ENCODE measurements at places on chromosomes 5 and 9.

DNA sequence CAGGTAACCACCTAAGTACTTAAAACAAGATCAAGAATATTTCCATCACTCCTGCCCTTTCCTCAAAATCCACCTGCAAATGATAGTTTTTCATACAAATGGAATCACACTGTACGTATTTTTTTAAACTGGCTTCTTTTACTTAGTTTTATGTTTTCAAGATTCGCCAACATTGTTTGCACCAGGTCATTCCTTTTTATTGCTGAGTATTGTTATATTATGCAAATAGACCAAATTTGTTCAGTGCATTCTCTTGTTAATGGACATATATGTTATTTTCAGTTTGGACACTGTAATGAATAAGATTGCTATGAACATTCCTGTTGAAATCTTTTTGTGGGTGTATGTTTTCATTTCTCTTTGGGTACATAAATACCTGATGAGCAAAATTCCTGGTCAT is 8.3 kb upstream of the ANKRD31 start:
- DNase-seq: no peak

DNA sequence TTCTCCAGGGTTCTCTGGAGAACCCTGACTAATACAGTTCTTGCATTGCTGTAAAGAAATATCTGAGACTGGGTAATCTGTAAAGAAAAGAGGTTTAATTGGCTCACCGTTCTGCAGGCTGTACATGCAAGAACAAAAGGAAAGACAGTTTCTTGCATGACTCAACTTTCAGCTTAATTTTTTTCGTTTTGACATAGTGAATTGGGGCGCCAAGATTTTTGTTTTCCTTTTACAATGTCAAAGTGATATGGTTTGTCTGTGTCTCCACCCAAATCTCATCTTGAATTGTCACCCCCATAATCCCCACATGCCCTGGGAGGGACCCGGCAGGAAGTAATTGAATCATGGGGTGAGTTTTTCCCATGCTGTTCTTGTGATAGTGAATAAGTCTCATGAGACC is 11.8 kb upstream of the CRHBP start:
- no peak for DNase-seq

DNA sequence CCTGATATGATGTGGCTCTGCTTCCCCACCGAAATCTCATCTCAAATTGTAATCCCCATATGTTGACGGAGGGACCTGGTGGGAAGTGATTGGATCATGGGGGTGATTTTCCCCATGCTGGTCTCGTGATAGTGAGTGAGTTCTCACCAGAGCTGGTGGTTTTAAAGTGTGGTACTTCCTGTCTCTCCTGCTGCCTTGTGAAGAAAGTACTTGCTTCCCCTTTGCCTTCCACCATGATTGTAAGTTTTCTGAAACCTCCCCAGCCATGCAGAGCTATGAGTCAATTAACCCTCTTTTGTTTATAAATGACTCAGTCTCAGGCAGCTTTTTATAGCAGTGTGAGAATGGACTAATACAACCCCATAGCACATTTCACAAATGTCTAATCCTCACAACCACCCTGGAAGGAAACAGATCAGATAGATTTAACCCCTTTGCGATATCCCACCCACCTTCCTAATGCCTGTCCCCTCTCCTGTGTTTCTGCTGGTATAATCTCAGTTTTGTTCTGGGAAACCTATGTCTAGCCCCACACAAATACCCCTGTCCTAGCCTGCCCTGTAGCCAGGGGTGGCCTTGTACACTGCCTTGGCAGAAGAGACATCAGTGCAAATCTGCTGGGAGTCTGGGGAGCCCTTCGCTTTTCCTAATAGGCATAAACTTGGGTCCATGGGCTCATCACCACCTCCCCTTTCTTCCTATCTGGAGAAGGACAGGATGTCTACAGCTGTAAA is 157.0 kb upstream of the RAI14 start:
- no peak for DNase-seq

DNA sequence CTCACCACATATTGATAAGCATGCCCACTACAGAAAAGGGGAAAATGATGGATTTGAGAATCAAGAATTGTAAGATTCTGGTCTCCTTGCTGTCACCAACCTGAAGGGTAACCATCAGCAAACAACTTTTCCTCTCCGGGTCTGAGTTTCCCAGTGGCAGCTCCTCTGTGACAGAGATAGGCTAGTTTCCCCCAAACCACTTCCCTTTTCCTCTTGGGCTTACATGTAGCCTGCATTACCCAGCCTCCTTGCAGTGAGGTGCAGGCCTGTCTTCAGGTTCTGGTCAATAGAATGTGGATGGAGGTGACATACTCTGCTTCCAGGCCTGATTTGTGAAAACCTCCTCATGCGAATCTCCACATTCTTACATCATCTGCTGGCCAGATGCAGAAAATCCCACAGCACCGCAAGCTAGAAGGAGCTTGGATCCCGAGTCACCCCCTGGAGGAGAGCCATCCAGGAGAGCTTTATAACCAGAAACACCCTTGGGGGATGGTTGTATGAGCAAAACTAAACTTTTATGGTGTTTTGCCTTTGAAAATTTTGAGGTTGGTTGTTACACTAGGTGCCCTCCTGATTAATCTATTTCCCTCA is 206.1 kb downstream of the RGS3 start:
- no peak for DNase-seq

DNA sequence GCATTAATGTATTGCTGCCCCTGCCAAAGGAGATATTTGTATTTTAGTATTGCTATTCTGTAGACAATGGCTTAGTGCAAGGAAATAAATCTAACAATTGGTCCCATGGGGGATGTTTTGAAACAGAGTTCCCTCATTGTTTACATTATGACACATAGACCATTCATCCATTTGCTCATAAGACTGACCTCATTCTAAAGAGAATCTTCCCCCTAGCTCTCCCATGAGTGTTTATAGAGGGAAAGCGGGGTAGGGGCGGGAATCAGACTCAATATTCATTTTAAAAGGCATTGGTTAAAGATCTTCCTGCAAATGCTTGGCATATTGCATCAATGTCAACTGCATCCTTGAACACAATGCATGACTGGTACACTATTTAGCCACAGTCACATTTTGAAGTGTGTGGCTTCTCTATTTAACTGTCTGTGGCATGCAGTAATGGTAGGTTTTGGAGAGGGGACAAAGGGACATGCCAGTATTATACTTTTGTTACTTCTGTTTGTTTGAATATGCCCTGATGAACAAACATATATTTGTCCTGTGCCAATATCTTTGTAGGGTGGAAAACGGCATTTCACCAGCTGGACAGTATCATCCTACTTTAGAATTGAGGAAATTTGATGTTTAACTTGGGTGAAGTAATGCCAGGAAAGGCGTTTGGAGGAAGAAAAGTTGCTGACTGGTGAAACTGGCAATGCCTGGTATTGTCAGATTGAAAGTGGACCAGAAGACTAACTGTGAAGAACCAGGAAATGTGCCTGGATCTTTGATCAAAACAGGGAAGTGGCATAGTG is 84.1 kb upstream of the MEGF10 start:
- DNase-seq: no peak

DNA sequence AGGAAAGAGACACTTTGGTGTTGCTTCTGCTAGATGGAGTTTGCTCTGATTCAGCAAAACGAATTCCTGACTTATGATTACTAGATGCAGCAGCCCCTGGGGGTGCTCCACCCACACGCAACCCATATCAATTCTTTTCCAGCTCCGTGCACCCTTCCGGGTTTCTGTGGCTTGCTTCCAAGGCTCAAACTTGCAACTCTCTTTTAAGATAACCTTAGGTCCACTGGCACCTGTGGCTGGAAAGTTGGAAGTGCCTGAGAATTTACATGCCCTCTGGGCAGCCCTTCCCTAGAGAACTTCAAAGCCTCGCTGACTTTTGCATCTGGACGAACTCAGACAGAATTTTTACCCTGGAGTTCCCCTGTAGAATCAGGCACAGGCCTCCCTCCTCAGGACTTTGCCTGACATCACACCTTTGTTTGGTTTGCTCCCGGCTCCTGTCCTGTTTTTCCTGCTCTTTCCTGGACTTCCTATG is 224.9 kb downstream of the SNX18 start:
- DNase-seq: no peak

GRCh38 chr5:93240228-93240834 is 340.7 kb downstream of the NR2F1-AS1 start:
- DNase-seq: no peak

DNA sequence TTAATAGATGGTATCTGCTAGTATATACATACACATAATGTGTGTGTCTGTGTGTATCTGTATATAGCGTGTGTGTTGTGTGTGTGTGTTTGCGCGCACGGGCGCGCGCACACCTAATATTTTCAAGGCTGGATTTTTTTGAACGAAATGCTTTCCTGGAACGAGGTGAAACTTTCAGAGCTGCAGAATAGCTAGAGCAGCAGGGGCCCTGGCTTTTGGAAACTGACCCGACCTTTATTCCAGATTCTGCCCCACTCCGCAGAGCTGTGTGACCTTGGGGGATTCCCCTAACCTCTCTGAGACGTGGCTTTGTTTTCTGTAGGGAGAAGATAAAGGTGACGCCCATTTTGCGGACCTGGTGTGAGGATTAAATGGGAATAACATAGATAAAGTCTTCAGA is 757 bp downstream of the FXN start:
- no peak for DNase-seq

- no peak for DNase-seq
Measured at GRCh38 chr9:110947491-110948044, 90.7 kb downstream of the LPAR1 start.

GRCh38 chr9:37034305-37034937 is 353 bp upstream of the PAX5 start:
- DNase-seq: no peak

GRCh38 chr5:169408731-169409130 is 107.8 kb upstream of the SLIT3 start:
- DNase-seq: no peak

GRCh38 chr9:33748633-33749304 is 46.6 kb upstream of the PRSS3 start:
- no peak for DNase-seq

GRCh38 chr5:66814146-66814991 is 218.2 kb downstream of the MAST4 start:
- peak; percentile 51 for DNase-seq

DNA sequence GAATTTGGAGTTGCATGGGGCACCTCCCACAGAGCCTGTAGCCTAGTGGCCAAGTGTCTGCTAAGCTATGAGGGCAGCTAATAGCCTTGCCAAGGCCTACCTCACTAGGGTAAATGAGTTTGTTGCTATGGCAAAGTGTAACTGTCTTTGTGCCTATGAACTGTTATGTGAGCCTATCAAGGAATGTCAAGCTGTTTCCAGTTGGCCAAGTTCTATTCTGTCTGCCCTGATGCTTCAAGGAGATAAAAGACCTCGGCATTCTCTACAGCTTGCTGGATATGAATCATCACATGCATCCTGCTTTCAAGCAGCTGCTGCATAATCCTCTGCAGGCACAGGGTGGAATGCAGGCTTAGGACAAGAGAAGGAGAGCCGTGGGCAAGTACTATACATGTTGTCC is 69.8 kb upstream of the CCDC112 start:
- no peak for DNase-seq

- no peak for DNase-seq
Measured at GRCh38 chr5:175516933-175517823, 38.8 kb downstream of the SFXN1 start.

GRCh38 chr5:134129411-134130238 is 15.1 kb downstream of the TCF7 start:
- DNase-seq: no peak

GRCh38 chr9:114914139-114914538 is 16.3 kb downstream of the TNFSF8 start:
- DNase-seq: no peak

DNA sequence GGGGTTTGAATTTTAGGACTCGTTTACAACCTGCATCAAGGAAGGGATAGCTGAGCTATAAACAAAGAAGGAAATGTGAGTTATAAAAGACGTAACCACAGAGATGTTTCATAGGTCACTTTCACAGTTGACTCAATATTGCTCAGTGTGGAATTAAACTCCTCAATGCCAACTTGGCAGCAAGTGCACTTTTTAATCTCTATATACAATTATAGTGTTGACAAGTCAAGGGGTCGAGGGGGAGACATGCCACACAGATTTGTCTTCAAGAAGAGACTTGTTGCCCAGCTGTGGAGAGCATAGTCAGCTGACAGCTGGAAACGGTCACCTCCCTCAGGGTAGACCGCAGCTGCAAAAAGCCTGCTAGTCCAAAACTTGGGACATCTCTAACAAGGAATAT is 163.4 kb upstream of the DMAC1 start:
- no peak for DNase-seq

DNA sequence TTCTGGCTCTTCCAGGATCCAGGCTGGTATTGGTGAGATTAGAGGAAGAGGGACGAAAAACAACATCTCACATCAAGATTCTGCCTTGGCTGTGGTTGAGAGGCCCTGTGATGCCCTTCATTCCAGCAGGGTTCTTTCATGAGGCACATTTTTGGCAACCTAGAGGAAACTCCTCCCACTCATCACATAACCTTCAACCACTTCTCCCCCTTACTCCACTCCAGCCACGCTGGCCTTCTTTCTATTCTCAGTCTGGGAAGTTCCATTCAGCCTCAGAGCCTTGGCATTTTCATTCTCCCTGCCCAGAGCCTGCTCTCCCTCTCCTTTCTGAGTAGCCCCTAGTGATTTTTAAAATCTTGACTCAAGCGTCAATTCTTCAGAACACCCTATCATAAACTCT is 337.5 kb downstream of the ZSWIM6 start:
- no peak for DNase-seq

DNA sequence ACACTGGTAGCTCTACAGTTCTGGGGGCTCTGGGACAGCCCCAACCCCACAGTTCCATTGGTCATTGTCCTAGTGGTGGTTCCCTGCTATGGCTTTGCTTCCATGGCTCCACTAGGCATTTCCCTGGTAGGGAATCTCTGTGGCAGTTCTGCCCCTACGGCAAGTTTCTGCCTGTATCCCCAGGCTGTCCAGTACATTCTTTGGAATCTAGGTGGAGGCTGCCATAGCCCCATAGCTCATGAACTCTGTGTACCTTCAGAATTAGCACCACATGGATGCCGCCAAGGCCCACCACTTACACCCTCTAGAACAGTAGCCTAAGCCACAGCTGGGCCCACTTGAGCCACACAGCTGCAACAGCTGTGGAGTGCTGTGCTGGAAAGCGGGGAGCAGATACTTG is 3.3 kb upstream of the GOLM1 start:
- no peak for DNase-seq

- DNase-seq: no peak
Measured at GRCh38 chr9:134003237-134003636, 11.1 kb upstream of the VAV2 start.

DNA sequence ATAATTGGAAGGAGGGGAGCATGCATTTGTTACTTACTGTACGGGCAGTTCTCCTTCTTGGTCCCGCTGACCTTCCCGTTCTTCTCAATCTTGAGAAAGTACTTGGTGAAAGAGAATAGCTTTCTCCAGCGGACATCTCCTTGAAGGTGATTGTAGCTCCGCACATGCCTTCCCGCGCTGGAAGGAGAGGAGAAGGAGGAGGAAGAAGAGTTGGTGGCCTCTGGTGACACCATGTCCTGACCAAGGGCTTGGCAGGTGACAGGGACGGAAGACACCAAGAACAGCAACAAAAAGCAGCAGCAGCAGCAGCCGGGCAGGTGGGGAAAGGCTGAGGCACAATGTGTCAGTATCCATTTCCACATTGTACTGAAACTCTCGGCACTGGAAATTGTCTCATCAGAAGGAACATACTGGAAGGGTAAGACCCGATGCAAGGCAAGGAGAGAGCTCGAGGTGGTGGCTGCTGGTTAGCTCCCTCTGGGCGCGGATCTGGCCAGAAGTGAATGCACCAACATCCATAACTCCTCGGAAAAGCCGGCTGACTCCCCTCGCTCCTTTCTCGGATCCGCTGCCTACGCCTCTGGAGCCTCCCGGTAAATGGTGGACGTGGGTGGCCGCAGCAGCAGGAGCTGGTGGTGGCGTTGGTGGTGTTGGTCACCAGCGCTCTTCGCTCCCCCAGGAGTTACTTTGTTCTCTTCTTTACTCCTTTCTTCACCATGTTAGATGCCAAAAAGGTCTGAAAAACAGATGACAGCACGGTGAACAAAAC is 715 bp downstream of the FGF10 start:
- DNase-seq: no peak

Data from CD4-positive, CD25-positive, alpha-beta regulatory T cell (primary cell).